Activated CD8-positive, alpha-beta T cell treated with anti-CD3 and anti-CD28 coated beads, Interleukin-2, amount 10 ng/mL, durations not matched to agents 7 days and 5 days (primary cell): ENCODE measurements at places on chromosomes 7 and 10.
A peak's percentile ranks its signal among the peaks of the same experiment; 100 is the strongest.

GRCh38 chr10:104396581-104396980 lies 42.9 kb downstream of the CFAP58 start:
- no peak for DNase-seq

GRCh38 chr10:63976538-63976937 lies 455.3 kb downstream of the REEP3 start:
- peak; percentile 50 for DNase-seq

DNA sequence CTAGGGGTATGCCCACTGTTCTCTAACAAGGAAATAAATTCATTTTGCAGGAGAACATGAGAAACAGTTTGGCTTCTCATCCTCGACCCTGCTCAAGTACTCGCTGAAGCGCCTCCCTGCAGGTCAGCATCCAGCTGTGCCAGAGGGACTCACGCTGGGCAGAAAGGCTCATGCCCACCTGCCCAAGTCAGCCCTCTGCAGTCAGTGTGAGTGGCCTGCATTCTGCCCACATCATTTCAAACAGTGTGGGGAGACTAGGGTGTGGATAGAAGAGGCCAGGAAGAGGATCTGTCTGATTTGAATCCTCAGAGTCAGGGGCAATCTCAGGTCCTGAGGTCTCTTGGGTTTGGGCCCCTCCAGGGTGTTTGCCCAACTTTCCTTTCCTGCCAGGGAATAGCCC lies 297.8 kb downstream of the ELMO1 start:
- DNase-seq, result no peak

DNA sequence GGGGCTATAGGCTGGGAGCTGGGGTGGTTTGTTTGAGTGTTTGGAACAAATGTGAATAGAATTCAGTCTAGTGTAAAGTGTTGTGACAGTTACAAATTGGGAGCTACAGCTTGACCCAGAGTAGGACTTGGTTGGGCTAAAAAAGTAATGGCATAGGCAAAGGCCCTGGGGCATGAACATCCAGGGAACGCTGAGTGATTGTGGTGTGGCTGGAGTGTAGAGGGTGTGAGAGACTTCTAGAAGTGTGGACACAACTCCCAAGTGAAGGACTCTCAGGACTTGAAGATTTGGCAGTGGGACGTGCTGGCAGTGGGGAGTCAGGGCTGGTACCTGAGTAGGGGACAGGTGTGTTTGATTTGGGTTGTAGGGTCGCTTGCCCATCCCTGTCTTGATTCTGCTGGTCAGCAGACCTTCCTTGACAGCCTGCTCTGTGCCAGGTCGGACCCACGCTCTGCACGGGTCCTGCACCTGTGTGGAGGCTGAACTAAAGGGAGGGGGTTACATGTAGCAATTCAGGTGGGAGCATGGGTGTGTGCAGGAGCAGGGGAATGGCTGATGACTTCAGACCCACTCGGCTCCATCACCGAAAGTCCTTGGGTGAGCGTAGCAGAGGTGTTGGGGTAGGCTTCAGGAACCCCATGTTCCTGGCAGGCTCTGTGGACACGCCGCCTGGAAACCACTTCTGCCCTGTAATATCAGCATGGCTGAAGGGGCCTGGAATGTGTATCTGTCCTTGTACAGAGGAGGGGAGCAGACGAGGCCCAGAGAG lies 43.3 kb downstream of the ZMIZ1 start:
- DNase-seq, result no peak

- no peak for DNase-seq
Measured at GRCh38 chr10:88209837-88210561, 346.6 kb downstream of the PTEN start.

DNA sequence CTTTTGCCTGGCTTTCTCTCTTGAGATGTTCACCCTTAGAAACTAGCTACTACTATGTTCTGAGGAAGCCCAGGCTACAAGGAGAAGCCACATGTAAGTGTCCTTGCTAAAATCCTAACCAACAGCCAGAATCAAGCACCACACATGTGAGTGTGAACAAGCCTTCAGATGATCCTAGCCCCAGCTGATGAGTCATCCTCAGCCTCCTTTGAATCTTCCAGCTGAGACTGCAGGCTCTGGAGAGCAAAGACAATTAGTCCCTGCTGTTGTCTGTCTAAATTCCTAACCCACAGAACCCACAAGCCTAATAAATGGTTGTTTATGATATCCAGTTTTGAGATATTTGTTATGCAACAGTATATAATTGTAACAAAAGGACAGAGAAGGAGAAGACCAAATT lies 92.8 kb upstream of the TAC1 start:
- DNase-seq, result no peak

GRCh38 chr7:82172881-82173280 lies 270.7 kb downstream of the CACNA2D1 start:
- no peak for DNase-seq

DNA sequence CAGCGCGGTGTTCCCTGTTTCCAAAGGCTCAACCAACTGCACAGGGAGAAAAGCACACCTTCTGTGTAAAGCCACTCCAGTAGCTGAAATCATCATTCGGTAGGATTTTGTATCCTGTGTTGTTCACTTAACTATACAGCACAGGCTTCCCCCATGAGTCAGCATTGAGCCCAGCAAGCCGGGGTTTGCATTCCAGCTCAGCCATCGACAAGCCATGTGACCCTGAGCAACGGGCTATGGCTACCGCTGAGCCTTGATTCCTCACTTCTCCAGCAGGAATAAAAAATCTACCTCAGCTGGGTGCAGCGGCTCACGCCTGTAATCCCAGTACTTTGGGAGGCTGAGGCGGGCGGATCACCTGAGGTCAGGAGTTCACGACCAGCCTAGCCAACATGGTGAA lies 44.1 kb upstream of the ATP6V0A4 start:
- no peak for DNase-seq

- DNase-seq, result no peak
Measured at GRCh38 chr10:7666253-7667023, at the start of gene ITIH5. ITIH5 (minus strand) TSS chr10:7666966; CDS start chr10:7666892, 74 bp downstream.

DNA sequence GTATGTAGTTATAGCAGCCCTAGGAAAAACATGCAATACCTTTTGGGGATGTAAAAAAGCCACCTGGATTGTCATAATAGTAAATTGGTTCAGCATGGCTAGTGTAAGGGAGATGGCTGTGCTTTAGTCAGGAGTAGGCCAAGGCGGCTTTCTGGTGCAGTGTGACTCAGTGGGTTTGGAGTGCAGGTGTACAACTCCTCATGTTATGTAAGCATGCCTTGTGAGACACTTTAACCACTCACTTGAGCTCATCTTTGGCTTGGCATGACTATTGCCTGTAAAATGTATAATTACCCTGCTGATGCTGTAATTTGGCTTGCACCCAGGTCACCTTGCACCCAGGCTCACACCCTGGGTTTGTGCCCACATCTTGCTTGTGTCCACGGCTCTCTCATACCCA lies 239.2 kb upstream of the GLI3 start:
- no peak for DNase-seq

DNA sequence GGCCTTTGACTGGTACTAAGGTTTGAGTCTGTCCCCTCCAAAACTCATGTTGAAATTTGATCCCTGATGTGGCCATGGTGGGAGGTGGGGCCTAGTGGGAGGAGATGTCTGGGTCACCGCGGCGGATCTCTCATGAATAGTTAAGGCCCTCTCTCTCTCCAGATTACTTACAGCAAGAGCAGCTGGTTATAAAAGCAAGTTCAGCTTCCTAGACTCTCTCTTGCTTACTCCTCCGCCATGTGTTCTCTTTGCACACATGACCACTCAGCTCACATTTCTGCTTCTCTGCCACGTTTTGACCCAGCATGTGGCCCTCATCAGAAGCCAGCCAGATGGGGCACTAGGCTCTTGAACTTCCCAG lies 29.9 kb upstream of the ZMIZ1 start:
- DNase-seq, result no peak

DNA sequence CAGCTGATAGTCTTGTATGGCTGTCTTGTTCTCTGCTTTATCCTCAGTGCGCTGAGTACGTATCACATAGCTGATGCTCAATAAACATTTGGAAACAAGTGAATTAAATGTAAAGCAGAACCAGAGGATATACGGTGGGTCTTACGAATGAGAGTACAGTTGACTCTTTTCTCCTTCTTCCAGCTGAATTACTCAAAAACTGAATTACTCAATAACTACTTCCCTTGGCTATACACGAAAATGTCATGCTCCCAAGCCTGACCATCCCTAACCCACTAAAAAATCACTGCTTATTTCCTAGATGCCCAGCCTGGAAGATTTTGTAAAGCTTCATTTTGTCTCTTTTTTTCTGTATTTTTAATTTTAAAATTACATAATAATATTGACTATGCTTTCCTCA lies 3.2 kb upstream of the RSU1 start:
- DNase-seq, result no peak

- DNase-seq, result peak; percentile 22
Measured at GRCh38 chr7:41257660-41258059, 445.2 kb downstream of the INHBA start.

GRCh38 chr7:95922191-95922590 lies 149.8 kb downstream of the DYNC1I1 start:
- DNase-seq, result no peak

GRCh38 chr10:28300027-28300426 lies 2.8 kb downstream of the MPP7 start:
- DNase-seq, result peak; percentile 37

DNA sequence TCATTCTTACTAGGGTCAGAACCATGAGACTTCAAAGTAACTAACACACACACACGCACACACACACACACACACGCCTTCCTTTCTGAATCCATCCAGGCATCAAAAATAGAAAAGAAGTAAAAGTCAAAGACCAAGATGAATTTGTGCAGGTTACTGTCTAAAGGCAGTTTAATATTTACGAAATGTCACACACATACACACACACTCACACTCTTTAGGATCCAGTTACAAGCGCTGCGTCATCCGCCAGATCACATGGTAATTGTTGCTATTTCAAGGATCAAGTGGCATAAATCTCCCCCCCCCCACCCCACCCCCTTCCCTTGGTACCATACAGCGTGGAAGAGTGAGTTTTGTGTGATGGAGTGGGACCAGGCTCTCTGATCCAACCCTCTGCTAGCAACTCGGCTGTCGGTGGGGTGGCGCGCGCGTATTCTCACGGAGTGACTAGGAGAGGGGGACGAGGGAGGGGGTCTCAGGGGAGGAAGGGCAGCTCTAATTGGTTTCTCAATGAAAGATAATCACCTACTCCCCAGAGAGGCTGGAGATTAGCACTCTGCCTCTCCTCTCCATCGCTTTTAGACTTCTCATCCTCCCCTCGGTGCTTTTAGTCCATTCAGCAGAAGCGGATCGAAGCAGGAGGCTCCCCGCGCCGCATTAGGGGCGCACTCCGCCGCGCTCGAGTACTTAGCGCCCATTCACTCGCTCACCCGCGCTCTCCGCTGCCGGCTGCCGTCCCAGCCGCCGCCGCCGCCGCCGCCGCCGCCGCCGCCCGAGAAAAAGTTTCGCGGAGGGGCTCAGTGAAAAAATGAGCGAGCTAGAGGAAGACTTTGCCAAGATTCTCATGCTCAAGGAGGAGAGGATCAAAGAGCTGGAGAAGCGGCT lies 83.5 kb upstream of the PRKG1 start:
- no peak for DNase-seq

DNA sequence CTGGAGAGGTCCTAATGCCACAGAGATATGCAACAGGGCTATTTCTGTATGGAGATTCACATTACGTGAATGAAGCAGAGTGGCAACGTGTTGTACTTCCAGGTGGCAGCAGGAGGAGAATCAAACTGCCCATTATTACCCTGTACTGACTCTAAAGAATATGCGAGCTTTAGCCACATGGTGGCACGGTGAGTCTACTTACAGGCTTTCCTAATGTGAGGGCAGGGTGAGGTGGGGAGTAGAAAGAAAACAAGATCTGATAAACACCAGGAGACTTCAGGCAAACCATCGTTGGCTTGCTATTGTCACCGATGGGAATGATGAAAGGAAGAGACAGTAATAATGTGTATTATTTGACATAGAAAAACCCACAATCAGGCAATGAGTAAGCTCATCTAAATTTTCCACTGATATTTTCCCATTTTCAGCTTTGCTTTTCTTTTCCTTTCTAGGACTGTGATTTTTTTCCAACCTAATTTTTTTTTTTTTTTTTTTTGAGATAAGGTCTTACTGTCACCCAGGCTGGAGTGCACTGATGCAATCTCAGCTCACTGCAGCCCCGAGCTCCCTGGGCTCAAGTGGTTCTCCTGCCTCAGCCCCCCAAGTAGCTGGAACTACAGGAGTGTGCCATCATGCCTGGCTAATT lies 164.3 kb downstream of the BTAF1 start:
- peak; percentile 70 for DNase-seq

DNA sequence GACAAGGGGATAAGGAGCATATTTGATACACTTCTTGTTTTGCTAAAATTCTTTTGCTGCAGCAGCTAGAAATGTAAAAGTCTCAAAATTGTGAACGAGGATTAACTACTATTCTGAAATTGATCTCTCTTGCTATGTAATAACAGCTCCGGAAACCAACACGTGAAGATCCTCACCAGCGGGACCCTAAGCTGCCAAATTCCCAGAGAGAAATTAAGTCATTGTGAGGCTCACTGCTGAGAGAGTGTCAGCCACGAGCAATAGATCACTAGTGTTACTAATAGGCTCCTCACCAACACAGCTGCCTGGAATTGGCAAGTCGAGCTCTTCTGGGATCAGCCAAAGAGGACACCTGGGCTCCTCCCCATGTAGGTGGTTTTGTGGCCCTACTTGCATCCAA lies 5.6 kb upstream of the VWA2 start:
- no peak for DNase-seq

GRCh38 chr10:133442191-133442966 lies 11.4 kb upstream of the SCART1 start:
- DNase-seq, result peak; percentile 60

DNA sequence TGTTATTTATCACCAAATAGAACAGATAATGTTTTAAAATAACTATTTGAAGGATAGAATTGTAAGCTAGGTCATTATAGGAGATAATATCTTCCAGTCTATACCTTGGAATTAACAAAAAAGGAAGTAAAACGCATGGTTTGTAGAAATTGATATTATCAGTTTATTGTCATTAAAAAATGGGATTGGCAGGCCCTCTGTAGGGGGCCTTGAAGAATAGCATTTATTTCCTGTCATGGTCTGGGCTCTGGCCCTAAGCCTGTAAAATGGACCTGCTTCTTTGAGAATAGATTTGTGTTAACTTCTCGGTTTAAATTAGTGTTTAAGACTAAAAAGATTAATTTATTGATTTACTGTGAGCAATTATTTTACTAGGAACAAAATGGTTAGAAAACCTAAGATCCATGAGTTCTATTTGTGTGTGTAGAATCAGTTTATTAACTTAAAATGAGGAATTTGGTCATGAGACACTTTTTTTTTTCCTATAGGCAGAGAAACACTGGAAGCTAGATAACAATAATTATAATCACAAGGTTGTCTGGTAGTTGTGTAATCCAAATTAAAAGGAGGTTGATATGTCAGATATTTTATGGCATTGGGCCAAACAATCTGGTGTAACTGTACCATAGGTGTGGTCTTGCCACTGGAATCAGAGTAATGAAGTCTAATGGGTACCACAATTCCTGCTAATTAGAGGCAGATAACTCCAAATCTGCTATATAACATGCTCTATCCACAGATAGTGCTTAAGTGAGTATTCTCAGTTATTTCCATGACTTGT lies 197.4 kb upstream of the FOXP2 start:
- no peak for DNase-seq

GRCh38 chr10:73768881-73769280 lies 13.0 kb upstream of the CHCHD1 start:
- peak; percentile 74 for DNase-seq

GRCh38 chr7:130695840-130696239 lies 9.5 kb upstream of the TSGA13 start:
- DNase-seq, result no peak

- DNase-seq, result no peak
Measured at GRCh38 chr10:85792533-85792858, 574.1 kb downstream of the GRID1 start.

GRCh38 chr7:24283554-24283896 lies 465 bp upstream of the NPY start:
- no peak for DNase-seq
